CD4-positive, alpha-beta memory T cell (primary cell): ENCODE measurements at places on chromosomes 3 and 15. TPM values are rescaled to one million over a fixed set of nuclear protein-coding genes. Genes with fewer than 3 reads are reported as not detected.

Gene GOLGA8T
- not detected for total RNA-seq

- no peak for DNase-seq
Measured at GRCh38 chr3:64922213-64922612, 234.4 kb upstream of the ADAMTS9 start.

GRCh38 chr15:72481015-72481659, 7.0 kb downstream of the ARIH1 start:
- DNase-seq = no peak

GRCh38 chr3:127045435-127046045, 62.6 kb downstream of the PLXNA1 start:
- no peak for DNase-seq

DNA sequence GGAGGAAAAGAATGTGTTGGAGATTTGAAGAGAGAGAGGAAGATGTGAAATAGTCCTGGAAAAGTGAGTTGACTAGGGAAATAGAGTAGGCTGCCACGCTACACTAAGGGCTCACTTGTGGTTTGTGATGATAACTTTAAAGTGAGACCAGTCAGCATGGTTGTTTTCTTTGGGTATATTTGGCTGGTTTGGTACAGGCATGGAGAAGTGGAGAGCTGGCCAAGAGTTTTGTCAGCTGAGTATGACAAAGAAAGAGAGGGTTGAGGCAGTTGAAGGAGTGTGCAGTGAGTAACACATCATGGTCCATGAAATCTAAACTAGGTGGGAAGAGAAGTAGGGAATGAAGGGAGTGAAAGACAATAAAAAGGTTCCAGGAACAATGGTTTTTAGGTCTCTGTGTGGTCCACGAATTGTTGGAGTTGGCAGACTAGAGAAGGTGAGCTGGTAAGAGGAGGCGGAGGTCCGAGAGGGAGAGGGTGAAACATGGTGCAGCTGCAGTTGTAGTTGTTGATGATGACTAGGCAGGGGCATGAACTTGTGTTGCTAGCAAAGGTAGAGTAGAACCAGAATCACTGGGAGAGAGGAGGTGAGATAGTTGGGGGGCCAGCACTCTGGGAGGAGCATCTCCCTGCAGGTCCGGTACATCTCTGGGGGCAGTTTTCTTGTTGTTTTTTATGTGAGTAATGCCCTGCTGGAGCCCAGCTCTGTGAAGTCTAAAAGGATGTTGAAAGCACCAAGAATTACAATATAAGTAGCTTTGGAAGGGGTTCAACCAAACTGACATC, 21.0 kb downstream of the ZNF80 start:
- no peak for DNase-seq

Gene TRPM1
- total RNA-seq = not detected

Gene FSIP1
- total RNA-seq = 0.47 TPM

DNA sequence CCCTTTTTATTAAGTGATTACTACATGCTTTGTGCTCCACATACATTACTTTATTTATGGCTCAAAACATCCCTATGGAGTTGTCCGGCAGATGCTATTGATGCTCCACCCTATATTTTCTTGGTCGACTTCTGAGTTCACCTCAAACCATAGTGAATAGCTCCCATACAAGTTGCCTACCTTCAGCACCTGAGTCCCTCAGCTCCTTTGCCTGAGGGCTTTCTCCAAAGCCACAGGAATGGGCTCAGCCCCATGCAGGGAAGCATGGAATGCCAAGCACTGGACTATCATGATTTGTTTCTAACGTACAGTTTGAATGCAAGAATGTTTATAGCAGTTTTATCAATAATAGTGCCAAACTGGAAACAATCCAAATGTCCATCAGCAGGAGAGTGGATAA, 124.8 kb upstream of the TNIK start:
- DNase-seq = no peak

GRCh38 chr3:40828741-40829415, 304.1 kb downstream of the ZNF621 start:
- DNase-seq = no peak

Gene VWA5B2
- not detected for total RNA-seq

- no peak for DNase-seq
Measured at GRCh38 chr15:56835718-56836171, 82.7 kb upstream of the TCF12 start.

DNA sequence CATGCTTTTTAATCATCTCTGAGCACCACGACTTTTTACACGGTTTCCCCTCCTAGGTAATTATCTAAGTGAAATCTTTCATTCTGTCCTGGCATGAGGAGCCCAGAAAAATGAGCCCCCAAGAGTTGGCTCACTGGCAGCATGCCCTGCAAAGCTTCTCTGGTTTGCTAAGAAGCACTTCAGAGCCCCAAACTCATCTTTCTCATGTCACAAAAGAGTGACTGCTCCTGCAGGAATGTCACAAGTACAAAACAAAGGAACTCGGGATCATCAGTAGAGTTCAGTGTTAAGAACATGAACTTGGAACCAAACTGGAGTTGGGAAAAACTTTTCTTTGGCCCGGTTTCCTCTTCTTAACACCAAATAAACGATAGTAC, 123.9 kb downstream of the FOXB1 start:
- no peak for DNase-seq

- no peak for DNase-seq
Measured at GRCh38 chr3:123169930-123170329, 31.8 kb upstream of the SEC22A start.

GRCh38 chr15:41443275-41443674, 26.4 kb downstream of the RTF1 start:
- DNase-seq = no peak

Gene ZNF662
- total RNA-seq = 2.1 TPM

Gene COL6A5
- total RNA-seq = not detected

DNA sequence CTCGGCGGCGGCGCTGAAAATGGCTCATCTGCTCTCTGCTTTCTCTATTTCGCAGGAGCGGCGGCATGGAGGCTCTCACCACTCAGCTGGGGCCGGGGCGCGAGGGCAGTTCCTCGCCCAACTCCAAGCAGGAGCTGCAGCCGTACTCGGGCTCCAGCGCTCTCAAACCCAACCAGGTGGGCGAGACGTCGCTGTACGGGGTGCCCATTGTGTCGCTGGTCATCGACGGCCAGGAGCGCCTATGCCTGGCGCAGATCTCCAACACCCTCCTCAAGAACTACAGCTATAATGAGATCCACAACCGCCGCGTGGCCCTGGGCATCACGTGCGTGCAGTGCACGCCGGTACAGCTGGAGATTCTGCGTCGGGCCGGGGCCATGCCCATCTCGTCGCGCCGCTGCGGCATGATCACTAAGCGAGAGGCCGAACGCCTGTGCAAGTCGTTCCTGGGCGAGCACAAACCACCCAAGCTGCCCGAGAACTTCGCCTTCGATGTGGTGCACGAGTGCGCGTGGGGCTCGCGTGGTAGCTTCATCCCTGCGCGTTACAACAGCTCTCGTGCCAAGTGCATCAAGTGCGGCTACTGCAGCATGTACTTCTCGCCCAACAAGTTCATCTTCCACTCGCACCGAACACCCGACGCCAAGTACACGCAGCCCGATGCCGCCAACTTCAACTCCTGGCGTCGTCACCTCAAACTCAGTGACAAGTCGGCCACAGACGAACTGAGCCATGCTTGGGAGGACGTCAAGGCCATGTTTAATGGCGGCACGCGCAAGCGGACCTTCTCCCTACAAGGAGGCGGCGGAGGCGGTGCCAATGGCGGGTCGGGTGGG, 790 bp downstream of the SKOR1 start:
- no peak for DNase-seq

DNA sequence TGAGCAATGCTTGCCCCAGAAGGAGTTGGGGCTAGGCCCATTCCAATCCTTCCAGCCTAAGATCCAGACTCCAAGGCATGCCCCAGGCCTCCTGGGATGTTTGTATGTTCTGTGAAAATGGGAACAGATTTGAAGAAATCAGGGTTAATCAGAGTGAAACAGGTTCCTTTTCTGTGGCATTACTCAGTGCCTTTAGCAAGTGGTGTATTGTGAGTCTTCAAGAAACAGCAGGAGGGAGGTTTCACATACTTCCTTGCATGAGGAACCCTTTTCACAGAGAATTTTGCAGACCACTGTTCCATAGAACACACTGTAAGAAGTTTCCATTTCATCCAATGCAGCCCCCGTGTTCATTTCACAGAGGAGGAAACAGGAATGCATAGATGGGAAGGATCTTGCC, 8.4 kb upstream of the CDC25A start:
- DNase-seq = no peak

Gene CCDC39
- 0.29 TPM for total RNA-seq

Gene C3orf20
- 0.44 TPM for total RNA-seq

GRCh38 chr3:97827741-97828471, 6.1 kb downstream of the CRYBG3 start:
- no peak for DNase-seq

DNA sequence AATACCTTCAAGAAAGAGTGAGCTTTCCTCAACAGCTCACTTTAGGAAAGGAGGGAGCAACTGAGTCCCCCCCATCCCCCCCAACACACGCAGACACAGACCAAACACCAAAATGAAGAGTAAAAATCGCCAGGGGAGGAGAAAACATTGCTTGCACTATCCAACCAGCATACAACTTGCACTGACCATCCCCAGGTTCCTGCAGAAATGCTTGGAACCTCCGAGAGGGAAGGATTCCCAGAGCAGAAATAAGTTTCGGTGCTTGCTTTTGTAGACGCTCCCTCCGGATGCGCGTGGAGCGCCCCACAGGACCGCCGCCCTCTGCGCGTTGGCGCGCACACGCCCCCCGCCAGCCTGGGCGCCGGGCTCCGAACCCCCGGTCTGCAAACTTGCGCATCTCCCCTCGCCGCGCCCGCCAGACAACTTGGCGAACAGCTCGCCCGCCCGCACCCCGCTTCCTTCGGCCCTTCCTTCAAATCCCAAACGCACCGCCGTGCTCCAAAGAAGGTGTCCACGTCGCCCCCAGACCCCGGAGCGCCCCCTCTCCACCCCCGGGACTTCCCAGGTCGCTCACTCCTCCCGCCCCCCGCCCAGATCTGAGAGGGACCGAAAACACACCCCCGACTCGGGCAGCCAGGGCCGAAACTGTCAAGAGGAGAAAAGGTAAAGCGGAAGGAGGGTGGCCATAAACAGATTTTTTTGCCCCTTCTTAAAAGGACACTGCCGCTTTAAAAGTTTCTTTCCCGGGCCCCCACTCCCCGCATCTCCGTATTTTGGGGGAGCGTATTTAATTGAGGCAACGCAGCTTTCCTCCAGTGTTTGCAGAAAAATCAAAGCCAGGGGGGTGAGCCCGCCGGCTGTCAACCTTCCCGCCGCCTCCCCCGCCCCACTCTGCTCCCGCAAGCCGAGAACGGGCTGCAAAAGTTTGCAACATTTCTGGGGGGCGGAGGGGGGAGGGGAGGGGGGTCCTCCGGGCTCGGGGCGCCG, 859 bp downstream of the RORA start:
- no peak for DNase-seq

GRCh38 chr3:112813016-112813415, 33.6 kb downstream of the CD200R1L start:
- no peak for DNase-seq

GRCh38 chr3:186493525-186494255, 50.5 kb downstream of the CRYGS start:
- no peak for DNase-seq
